Tracheal epithelial cell (primary cell): ENCODE measurements at places on chromosomes 6 and 20. TPM values are rescaled to one million over a fixed set of nuclear protein-coding genes. Genes with fewer than 3 reads are reported as not detected.

TPMT gene
- total RNA-seq: 11.3 and 13.0 TPM in 2 replicates

CFB gene
- total RNA-seq: 0.64 and 19.0 TPM in 2 replicates

SOX12 gene
- total RNA-seq: 0.96 and 1.9 TPM in 2 replicates

CDC40 gene
- 14.0 and 15.1 TPM in 2 replicates for total RNA-seq

SMLR1 gene
- not detected in 2 replicates for total RNA-seq

NNAT gene
- total RNA-seq: not detected in 2 replicates

FOXF2 gene
- not detected in 2 replicates for total RNA-seq

AKAP12 gene
- 1.3 and 78.8 TPM in 2 replicates for total RNA-seq

CNPY3 gene
- total RNA-seq: 16.2 and 28.2 TPM in 2 replicates

SMIM8 gene
- total RNA-seq: 2.9 and 4.3 TPM in 2 replicates

RHAG gene
- not detected in 2 replicates for total RNA-seq

METTL24 gene
- not detected in 2 replicates for total RNA-seq

NT5E gene
- 58.6 and 84.3 TPM in 2 replicates for total RNA-seq

MSH5 gene
- total RNA-seq: 4.3 and 5.8 TPM in 2 replicates

C6orf15 gene
- total RNA-seq: 1.2 TPM in 1 of 2 replicates, not detected in the other

HRH3 gene
- total RNA-seq: not detected in 2 replicates

UBE2J1 gene
- 18.5 and 23.4 TPM in 2 replicates for total RNA-seq

CBLN4 gene
- total RNA-seq: not detected in 2 replicates
